ENCODE measurements at places on chromosomes 3 and 15.

DNA sequence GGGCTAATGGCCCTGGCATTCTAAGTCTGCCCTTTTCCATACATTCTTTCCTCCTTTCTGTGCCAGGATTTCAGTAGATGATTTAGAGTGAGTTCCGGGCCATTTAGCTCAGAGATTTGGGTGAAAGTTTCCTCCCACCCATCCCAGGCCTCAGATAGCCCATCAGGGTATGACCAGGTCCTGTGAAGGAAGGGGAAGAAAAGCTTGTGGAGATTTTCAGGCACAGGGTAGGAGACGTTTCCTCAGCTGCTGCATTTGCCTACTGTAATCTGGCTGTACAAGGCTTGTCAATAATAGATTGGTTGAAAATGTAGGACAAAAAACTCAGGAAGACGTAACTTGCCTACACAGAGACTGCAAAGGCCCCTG is 63.2 kb upstream of the BCL6 start:
- no peak for DNase-seq

DNA sequence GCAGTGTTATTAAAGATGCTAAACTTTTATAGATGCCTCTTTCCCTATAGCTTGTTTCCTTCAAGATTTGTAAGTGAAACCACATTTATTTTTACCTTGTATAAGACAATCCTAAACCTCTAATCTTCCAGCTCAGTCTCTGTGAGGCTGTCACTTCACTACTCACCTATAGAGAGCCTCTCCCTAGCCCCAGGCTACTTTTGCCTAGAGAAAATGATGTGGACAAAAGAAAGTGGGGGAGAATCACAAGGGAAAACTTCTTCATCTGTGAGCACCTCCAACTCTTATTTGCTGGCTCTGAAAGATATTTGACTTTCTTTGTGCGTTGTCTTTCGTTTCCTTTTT is 74.9 kb upstream of the SCN5A start:
- no peak for DNase-seq

DNA sequence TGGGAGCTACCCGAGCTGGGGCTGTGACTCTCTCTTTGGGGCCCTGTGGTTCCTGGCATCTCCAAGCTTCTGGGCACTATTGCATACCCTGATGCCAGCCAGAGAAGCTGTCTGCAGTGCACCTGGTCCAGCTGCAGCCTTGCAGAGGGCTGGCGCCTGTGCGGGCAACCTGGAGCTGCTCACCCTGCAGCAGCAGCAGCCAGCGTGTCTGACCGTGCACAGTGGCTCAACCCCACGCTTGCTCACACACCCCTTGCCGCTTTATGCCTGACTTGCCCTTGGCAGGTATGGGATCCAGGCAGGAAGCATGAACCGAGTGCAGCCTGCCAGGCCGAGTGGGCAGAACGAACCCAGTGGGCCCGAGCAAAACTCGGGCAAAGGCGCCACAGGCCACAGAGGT is 69.9 kb downstream of the GLB1 start:
- DNase-seq, result no peak

DNA sequence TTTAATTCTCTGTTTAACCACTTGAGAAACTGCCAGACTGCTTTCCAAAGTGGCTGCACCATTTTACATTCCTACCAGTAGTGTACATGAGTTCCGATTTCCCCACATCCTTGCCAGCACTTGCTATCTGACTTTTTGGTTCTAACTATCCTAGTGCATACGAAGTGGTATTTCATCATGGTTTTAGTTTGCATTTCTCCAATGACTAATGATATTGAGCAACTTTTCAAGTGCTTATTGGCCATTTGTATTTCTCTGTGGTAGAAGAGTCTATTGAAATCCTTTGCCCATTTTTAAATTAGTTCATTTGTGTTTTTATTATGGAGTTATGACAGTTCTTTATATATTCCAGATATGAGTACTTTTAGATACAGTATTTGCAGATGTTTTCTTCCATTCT is 247.8 kb downstream of the GABRB3 start:
- DNase-seq, result no peak

DNA sequence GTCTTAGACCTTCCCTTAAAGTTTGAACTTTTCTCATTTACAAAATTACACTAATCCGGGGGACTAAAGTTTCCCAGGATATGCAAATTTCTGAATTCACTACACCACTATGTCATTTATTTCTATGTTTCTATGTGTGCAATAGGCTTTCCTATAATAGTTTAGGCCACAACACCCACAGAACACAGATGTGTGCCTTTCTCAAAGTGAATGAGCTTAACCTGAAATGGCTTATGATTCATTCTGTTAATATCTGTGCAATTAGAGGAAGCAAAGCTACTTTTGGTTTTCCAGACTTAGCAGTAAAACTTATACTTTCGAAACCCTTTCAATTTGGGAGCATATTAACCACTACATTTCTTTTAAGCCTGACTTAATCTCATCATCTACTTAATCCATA is 748.1 kb downstream of the GBE1 start:
- DNase-seq, result no peak

GRCh38 chr3:150265305-150265704 is 142.8 kb upstream of the TSC22D2 start:
- no peak for DNase-seq

DNA sequence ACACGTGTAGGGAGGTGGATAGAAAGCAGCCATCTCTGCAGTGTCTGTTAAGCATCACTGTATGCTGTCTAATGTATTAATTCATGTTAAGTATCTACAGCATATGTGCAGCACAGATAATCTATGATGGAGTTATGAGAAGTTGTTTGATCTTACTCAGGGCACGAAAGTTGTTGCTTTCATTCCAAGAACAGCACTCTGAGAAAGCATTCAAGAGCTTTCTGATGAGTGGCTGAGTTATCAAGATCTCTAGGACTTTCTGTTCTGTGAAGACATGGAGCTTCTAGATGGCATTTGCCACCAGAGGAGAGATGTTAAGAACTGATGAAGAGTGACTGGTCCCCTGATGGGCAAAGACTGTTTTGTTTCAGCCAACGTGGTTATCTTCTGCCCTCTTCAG is 22.6 kb upstream of the TPRG1 start:
- no peak for DNase-seq

DNA sequence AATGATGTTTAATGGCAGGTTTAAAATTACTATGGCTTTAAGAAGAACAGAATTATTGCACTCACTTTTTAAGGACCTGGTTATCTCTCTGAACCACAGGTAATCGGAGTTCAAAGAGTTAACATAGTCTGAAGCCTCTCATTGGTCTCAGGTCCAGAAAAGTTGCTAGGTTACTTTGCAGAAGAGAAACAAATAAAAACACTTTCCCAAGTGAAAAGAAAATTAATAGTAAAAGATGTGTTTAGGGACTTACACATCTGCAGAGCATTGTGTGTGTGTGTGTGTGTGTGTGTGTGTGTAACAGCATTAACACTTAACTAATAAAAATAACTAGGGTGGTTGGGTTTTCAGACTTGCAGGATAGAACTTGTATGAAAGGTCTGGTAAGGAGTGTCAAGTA is 1.0 kb downstream of the MASP1 start:
- DNase-seq, result no peak

DNA sequence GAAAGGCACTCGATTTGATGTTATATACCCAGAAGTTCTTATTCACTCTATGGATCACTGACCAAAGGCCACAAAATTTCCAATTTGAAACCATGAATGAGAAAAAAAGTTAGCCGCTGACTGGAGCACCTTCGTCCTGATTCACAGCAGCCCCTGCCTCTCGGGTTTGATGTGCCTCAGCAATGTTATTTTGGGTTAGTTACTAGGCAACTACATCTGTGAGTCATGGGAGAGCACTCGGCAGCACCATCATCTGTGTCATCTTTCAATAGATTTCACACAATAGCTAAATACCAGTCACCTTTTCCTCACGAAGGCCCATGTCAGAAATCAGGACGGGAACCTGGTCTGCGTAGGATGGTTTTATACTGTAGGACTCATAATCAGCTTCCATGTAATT is 269.2 kb downstream of the ZBBX start:
- no peak for DNase-seq

- DNase-seq, result no peak
Measured at GRCh38 chr3:72519946-72520604, 328.2 kb downstream of the SHQ1 start.

- no peak for DNase-seq
Measured at GRCh38 chr15:69272891-69273290, 25.8 kb upstream of the PAQR5 start.

DNA sequence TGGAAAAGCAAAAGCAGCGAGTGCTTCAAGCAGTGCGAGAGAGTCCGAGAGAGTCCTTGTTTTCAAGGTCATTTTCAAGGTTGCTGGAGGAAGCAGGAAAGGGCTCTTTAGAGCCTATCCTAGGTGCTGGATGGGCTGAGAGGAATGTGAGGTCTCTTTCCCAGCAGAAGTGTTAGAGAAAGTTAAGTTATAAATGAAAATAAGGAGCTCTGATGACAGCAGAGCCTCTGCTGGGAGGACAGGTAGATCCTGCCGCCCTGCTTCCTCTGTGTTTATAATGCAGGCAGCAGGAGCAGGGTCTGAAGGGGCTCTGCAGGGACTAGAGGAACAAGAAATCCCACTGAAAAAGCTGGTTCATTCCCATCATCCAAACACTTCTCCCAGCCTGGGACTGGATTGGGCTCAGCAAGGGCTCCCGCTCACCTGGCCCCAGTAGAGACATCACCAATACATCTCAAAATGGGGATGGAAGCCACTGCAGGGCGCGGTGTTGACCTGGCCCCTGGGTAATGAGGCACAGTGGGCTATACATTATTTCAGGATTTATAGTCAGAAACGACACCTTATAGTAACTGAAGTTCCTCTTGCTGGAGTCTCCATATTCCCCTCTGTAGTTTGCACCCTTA is 41.5 kb upstream of the RAB6B start:
- DNase-seq, result no peak

- DNase-seq, result no peak
Measured at GRCh38 chr15:78129077-78129750, 2.0 kb downstream of the CIB2 start.

DNA sequence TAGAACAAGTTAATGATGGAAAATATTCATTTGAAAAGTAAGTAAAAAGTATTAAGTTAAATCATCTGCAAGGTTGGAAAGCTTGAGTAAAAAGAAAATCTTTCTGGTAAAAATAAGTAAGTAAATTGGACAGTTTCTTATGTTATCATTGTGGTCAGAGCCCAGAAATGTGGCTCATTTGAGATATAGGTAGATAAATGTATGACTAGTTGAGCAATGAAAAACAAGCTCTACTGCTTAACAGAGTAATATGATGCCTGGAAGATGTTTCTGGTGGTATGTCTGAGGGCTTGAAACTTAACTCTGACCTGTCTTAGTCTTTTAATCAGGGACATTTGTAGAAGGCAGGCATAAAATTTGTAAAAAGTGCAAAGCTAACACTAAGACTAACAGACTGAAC is 444.0 kb downstream of the MFSD1 start:
- DNase-seq, result no peak

GRCh38 chr3:46998852-46999515 is 19.5 kb downstream of the NBEAL2 start:
- DNase-seq, result no peak

DNA sequence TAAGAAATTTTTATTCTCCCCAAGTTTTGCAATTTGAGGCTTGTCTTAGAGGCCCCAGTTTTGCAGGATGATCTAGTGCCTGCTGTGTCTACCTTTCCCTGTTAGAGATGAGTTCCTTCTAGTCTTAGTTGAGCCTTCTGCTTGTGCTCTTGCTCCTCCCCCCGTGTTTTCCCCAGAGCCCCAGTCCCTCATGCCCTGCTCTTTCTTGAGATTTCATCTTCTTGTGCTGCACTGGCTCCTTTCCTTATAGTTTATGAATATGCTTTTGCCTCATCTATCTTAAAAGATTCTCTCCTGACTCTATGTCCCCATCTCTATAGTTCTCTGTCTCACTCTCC is 4.7 kb downstream of the GAP43 start:
- DNase-seq, result no peak

- no peak for DNase-seq
Measured at GRCh38 chr3:150703299-150703755, 393 bp downstream of the ERICH6 start.

GRCh38 chr3:152159328-152159727 is 109.4 kb upstream of the MBNL1 start:
- no peak for DNase-seq

- no peak for DNase-seq
Measured at GRCh38 chr15:75661100-75661755, 13.5 kb downstream of the SNX33 start.

GRCh38 chr3:126402666-126403302 is 8.1 kb downstream of the CFAP100 start:
- no peak for DNase-seq

GRCh38 chr3:11534011-11534792 is 109.5 kb downstream of the VGLL4 start:
- no peak for DNase-seq

- DNase-seq, result no peak
Measured at GRCh38 chr15:35691173-35691761, 145.3 kb upstream of the DPH6 start.

GRCh38 chr3:81550415-81550814 is 211.0 kb downstream of the GBE1 start:
- no peak for DNase-seq

GRCh38 chr15:94028809-94029208 is 202.6 kb upstream of the MCTP2 start:
- DNase-seq, result no peak
